ENCODE measurements at places on chromosomes 3 and 15. TPM values are rescaled to one million over a fixed set of nuclear protein-coding genes. Genes with fewer than 3 reads are reported as not detected.

TLR9 gene
- 0.32 TPM for total RNA-seq

PLSCR5 gene
- not detected for total RNA-seq

GRCh38 chr3:79297245-79297960 lies 470.4 kb downstream of the ROBO1 start:
- no peak for DNase-seq

- no peak for DNase-seq
These were observed 21.6 kb upstream of the PLXNA1 start for GRCh38 chr3:126961191-126961790.

CELSR3 gene
- total RNA-seq, result 16.0 TPM

Data from activated T-helper 2 cell treated with anti-CD3 and anti-CD28 coated beads, Interferon-gamma antibody, Interleukin-2, Interleukin-4, amounts not matched to agents 10 μg/mL and 5 μg/mL and 100 μg/mL, durations not matched to agents 14 hours and 24 hours and 36 hours (primary cell).